ENCODE measurements at places on chromosomes 4 and X. TPM values are rescaled to one million over a fixed set of nuclear protein-coding genes. Genes with fewer than 3 reads are reported as not detected.

Gene LGI2
- not detected for total RNA-seq

DNA sequence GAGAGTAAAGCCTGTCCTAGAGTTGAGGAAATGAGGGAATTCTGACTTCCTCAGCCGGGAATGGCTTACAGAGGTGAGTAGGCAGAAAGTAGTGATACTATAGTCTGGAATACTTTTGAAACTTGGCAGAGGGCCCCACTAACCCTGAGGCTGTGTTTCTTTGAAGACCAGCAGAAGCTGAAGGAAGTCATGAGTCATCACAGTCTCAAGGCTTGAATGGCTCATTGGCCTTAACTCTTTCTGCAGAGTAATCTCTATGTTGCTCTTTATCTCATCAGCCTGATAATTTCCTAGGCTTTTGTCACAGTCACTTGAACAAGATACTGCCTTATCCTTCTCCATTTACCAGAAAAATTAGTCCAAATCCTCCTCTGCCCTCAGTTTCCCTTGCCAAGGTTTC is 80.8 kb downstream of the ANKRD50 start:
- H3K4me1 ChIP-seq, result peaks cover 2% of the 10 kb centered on the region
- no peak for DNase-seq
- H3K27me3 ChIP-seq, result no peaks in the 10 kb centered on the region
- H3K4me3 ChIP-seq, result no peak overlapping the region
- no peak overlapping the region for H3K27ac ChIP-seq

Gene S100G
- not detected for total RNA-seq

Gene LUZP4
- total RNA-seq, result not detected

DNA sequence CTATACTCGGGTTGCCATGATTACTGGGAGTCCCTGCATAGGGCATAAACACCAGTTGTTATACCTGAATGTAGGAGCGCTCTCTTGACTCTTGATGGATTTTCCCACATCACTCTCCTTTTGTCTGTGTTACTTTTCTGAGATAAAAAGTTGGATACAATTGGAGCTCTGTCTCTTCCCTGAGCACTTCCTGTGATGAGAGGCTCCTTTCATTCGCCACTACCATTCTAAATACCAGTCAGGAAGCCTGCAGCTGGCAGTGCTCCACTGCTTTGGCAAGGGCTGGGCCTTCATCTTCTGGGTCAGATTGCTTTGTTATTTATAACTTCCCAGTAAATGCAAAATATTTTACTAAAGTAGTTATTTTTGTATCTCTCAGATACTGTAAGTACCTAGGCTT is 13.9 kb downstream of the TCEANC start:
- H3K36me3 ChIP-seq, result peaks cover 5% of the 10 kb centered on the region
- H3K27me3 ChIP-seq, result no peaks in the 10 kb centered on the region
- no peak for DNase-seq
- H3K4me1 ChIP-seq, result peaks cover 32% of the 10 kb centered on the region

DNA sequence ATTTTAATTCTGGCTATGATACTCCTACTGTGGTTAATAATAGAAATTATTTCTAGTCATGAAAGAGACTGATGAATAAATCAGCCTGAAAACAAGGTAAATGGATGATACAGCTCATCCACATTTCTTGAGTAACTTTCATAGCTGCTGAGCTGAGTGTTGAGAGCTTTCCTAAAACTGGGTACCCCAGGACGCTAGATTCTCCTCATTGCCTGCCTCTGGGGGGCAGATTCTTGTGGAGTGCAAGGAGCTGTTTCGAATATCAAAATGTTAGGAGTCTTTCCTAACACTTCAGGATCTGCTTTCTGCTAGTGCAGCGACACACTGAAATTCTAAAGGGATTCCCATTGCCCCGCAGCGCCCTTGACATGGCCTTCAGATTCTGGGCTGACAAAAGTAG is 2.1 kb downstream of the MND1 start:
- H3K27me3 ChIP-seq, result no peaks in the 10 kb centered on the region
- peaks cover 28% of the 10 kb centered on the region for H3K4me1 ChIP-seq
- H3K4me3 ChIP-seq, result no peak overlapping the region
- no peak overlapping the region for H3K27ac ChIP-seq

DNA sequence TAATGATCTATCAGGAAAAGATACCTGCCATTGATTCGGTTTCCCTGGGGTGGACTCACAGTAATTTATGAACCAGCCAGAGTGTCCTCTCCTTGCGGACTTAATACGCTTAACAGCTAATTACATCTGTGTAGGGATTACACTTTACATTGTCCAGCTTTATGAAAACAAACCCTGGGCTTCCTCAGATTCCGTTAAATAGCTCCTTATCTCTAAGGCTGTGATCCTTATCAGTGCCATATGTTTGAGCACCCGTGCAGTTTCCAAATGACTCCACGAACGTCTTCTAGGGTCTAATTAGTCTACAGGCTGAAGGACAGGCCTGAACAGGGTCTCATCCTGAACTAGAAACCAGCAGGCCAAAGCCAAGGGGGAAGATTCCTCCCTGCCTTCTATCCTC is 56.9 kb downstream of the KDR start:
- peaks cover 5% of the 10 kb centered on the region for H3K27me3 ChIP-seq
- no peak overlapping the region for H3K27ac ChIP-seq
- H3K4me3 ChIP-seq, result no peak overlapping the region

Gene NPY5R
- not detected for total RNA-seq

Gene ADGRL3
- not detected for total RNA-seq

DNA sequence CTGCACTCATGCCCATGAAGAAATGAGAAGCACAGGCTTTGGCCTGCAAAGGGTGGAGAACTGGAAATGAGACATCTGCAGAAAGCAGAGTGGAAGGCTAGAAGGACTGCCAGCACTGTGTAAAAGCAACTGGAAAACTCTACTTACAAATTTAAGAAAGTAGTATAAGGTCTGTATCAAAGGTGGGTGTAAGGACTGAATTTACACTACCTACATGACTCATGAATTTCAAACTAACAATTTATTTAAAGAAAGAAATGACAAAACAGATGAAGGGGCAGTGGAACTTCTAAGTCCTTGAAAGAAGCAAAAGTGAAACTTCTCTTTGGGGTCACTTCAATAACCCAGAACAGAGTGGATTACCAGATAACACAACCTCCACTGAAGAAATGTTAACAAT is 71.2 kb downstream of the SLC10A7 start:
- peak; percentile 31 for DNase-seq
- peaks cover 16% of the 10 kb centered on the region for H3K36me3 ChIP-seq
- no peaks in the 10 kb centered on the region for H3K27me3 ChIP-seq
- peaks cover 27% of the 10 kb centered on the region for H3K4me1 ChIP-seq

DNA sequence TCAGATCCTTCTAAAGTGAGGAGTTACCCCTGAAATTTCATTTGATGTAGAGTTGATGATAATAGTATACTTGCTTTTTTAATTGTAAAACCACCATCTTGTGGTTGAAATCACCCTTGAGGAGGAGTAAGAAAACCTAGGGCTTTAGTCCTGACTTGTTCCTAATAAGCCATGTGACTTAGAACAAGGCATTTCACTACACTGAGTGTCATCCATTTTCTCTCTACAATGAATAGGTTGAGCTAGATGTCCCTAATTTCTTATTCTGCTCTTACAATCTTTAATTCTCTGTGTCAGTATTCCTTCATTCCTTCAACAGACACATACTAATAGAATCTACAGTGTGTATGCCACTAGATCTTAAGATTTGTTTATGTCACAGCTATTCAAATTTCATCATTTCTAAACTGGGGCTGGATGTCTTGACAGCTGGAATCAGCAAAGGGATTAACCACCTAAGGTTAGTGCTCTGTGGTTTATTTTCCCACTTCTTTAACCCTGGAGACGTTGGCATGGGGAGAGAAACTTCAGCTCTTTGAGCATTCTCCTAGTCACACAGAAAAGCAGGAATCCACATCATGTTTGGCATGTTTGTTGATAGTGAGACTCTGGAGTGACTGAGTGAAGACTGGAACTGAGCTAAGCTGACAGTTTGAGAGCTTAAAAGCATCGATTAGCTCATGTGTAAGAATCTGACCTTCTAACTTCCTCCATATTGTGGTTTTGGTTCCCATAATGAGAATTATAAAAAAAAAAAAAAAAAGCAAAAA is 246.3 kb downstream of the NDST4 start:
- DNase-seq, result no peak
- H3K27me3 ChIP-seq, result no peaks in the 10 kb centered on the region
- no peak overlapping the region for H3K27ac ChIP-seq
- H3K4me3 ChIP-seq, result no peak overlapping the region

DNA sequence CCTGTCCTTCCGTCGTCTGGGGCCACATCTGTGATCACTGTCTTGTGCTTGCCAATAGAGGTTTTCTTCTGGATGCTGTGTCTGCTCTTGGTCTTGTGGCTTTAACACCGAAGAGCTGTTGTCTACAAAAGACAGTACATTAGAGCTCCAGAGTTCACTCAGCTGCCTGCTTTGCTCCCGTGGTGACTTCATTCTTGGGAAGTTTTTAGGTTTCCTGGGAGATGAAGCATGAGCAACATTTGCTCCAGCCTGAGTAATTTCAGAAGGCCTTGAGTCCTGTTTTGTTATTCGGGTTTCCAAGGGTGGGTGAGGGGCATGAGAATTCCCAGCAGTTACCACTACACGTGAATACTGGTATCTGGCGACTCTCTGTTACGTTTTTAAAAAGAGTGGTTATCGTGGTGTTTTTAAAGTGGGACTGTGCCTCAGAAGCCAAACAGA is 189.2 kb downstream of the SHROOM3 start:
- H3K27ac ChIP-seq, result no peak overlapping the region
- no peaks in the 10 kb centered on the region for H3K36me3 ChIP-seq
- peaks cover 34% of the 10 kb centered on the region for H3K27me3 ChIP-seq

Gene FAT4
- not detected for total RNA-seq

DNA sequence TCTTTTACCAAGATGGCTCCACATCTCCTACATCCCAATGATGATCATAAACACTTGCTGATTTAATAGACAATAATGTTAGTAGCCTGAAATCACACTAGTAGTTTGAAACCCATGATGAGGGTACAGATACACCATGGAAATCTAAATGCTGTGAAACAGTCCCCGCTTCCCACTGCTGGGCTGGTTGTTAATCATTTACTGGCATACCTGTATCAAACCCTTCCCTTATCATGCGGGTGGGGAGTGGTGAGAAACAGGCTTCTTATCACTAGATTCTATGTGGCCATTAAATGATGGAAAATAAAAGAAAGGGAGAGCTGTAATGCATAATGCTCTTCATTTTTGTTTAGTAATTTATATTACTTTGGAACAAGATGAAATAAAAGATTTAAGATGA is 21.9 kb downstream of the MAOA start:
- DNase-seq, result no peak
- no peaks in the 10 kb centered on the region for H3K27me3 ChIP-seq
- H3K27ac ChIP-seq, result no peak overlapping the region
- H3K4me1 ChIP-seq, result peaks cover 1% of the 10 kb centered on the region
- H3K36me3 ChIP-seq, result no peaks in the 10 kb centered on the region
- no peak overlapping the region for H3K4me3 ChIP-seq

GRCh38 chrX:48715876-48716502 is 19.5 kb downstream of the SUV39H1 start:
- peak overlapping the region; percentile 6 for H3K4me3 ChIP-seq
- no peak for DNase-seq
- H3K27me3 ChIP-seq, result no peaks in the 10 kb centered on the region
- H3K36me3 ChIP-seq, result no peaks in the 10 kb centered on the region
- peak overlapping the region; percentile 84 for H3K27ac ChIP-seq
- H3K4me1 ChIP-seq, result peaks cover 71% of the 10 kb centered on the region

GRCh38 chr4:40704073-40704472 is 45.7 kb upstream of the NSUN7 start:
- DNase-seq, result no peak
- peaks cover 28% of the 10 kb centered on the region for H3K4me1 ChIP-seq
- no peak overlapping the region for H3K4me3 ChIP-seq
- H3K36me3 ChIP-seq, result no peaks in the 10 kb centered on the region
- peak overlapping the region; percentile 38 for H3K27ac ChIP-seq

DNA sequence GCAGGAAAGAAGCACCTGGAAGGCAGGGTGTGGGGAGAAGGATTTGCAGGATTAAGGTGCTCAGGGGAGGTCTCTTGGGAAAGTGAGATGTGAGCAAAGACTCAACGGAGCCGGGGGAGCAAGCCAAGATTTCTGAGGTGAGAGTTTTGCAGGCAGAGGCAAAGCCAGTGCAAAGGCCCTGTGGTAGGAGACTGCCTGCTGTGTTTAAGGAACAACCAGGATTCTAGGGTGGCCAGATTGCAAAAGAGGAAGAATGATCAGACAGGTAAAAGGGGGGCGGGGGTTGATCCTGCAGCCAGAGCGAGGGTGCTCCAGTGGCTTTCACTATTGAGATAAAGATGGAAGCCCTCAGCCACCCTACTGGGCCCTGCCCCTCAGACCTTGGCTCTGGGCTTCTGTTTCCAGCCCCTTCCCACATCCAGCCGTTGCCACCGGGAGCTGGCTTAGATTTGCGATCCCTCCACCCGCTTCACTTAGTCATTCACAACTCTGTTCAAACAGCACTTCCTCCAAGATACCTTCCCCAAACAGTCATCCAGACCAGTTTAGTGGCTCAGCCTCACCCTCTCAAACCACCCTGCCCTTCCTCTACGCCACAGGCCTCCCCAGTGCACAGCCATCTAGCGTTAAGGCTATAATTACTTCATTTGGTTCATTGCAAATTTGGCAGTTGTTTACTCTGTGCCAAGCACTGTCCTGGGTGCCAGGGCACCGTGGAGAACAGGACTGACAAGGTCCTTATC is 23.3 kb upstream of the BCOR start:
- H3K36me3 ChIP-seq, result peaks cover 2% of the 10 kb centered on the region
- no peak overlapping the region for H3K27ac ChIP-seq

- H3K4me3 ChIP-seq, result peak overlapping the region; percentile 62
- no peaks in the 10 kb centered on the region for H3K27me3 ChIP-seq
- H3K36me3 ChIP-seq, result no peaks in the 10 kb centered on the region
- peaks cover 62% of the 10 kb centered on the region for H3K4me1 ChIP-seq
- H3K27ac ChIP-seq, result peak overlapping the region; percentile 88
- DNase-seq, result no peak
Observed at GRCh38 chrX:13014111-13015096, 30.0 kb downstream of the FAM9C start.
